ENCODE measurements at places on chromosomes 1 and 21.
A peak's percentile ranks its signal among the peaks of the same experiment; 100 is the strongest.

GRCh38 chr1:241817956-241818612 is 29.9 kb upstream of the EXO1 start:
- no peak for DNase-seq

GRCh38 chr1:59113876-59114457 is 182.9 kb upstream of the FGGY start:
- DNase-seq: no peak

DNA sequence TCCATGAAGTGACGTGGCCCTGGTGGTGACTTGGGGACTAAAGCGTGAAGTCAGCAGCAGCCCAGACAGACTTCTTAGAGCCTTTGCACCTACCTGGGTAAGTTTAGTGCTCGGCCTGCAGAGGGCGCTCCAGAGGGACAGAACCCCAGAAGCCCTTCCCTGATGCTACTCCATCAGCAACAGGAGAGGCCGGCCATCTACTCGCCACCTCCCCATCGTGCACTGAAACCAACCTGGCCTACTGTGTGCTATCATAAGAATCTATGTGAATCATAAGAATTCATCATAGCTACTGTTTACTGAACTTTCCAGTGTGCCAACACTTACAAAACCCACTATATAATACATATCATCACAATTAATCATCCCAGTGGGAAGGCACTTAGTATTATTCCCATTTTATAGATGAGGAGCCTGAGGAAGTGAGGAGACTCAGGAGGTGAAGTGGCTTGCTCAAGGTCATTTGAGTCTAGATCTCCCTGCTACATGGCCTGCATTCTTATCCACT is 7.9 kb upstream of the EDN2 start:
- peak; percentile 41 for DNase-seq

- no peak for DNase-seq
Observed at GRCh38 chr1:36968730-36969129, 65.6 kb downstream of the GRIK3 start.

GRCh38 chr1:163315773-163316374 is 5.9 kb upstream of the NUF2 start:
- peak; percentile 68 for DNase-seq

- DNase-seq: no peak
Observed at GRCh38 chr1:14928412-14928811, 225.1 kb upstream of the TMEM51 start.

DNA sequence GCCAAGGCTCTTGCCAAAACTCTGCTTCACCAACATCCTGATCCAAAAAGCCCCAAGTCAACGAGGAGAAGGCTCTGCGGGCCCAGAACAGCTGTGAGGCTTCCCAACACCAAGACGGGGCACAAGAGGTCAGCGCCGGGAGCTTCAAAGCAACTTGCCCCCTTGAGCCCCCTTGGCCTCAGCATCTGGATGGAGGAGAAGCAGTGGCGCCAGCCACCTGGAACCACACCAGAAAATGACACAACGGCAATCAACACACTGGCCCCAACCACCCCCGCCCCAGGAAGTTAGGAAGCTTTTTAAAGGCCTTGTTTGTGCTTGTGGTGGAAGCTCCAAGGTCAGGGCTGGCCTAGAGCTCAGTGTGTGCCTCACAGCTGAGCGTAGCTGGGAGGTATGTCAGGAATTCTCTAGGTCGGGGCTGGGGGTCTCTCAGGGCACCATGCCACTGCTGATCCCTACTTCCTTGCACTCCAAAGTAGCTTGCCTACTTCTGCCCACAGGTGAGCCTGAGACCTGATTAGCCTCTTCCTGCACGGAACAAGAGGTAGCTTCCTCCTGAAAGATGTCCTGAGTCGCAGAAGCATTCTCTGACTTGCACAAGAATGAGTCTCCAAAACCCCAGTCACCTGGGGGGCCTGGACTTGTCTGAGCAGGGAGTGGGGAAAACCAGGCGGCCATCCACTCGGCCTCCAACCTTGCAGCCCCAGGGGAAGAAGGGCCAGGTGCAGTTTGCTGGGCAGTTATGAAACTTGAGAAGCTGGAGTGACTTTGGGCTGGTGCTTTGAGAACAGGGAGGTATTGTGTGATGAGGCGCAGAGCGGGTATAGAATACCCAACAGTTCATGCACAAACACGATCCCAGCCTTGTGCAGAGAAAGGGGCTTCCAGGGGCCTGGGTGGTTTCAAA is 9.7 kb upstream of the SRP9 start:
- peak; percentile 49 for DNase-seq

DNA sequence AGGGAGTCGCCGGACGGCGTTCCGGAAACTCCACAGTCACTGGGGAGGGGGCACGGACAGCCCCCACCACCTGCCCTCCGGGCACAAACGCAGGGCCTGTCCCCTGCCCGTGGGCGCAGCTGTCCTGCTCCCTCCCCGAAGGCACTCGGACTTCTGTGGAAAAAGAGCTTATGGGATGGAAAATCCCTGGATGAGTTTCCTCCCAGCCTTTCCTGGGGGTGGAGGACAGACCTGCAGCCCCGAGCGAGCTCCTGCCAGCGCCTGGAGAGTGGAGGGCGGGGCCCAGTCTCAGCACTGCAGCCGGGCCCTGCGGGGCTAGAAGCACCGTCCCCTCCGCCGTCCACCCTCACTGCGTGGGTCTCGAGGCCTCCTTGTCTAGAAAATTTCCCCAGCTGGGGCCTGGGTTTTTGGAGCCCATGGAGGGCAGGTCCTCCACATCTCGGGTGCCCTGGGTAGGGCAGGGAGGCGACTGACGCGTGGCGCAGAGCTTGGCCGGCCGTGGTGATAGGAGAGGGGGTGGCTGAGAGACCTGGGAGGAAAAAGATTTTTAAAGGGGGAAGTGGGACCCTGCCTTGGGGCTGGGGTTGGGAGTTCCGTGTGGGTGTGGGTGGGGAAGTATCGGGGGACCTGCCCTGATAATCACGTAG is 6.4 kb upstream of the COL6A1 start:
- no peak for DNase-seq

DNA sequence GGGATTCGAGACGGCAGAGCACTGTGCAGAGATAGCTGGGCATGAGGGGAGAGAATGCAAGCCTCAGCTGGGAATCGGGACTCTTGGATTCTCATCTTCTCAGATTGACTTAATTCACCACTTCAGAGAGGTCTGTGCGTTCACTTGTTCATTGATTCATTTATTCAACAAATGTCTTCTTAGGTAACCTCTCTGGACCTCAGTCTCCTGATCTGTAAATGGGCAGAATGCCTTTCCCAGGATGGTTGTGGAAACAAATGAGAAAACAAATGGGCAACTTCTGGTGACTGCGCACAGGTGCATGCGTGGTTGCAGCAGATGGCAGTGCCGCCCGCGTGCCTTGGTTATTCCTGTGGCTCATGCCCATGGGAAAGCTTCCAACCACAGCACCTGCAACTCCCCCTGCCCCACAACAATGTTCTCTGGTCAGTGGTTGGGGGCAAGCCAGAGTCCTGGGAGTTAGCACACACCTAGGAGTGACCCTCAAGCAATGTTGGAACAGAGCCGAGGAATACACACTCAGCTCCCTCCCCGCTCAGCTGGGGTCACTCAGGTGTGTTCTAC is 110.1 kb upstream of the RUNX3 start:
- no peak for DNase-seq

DNA sequence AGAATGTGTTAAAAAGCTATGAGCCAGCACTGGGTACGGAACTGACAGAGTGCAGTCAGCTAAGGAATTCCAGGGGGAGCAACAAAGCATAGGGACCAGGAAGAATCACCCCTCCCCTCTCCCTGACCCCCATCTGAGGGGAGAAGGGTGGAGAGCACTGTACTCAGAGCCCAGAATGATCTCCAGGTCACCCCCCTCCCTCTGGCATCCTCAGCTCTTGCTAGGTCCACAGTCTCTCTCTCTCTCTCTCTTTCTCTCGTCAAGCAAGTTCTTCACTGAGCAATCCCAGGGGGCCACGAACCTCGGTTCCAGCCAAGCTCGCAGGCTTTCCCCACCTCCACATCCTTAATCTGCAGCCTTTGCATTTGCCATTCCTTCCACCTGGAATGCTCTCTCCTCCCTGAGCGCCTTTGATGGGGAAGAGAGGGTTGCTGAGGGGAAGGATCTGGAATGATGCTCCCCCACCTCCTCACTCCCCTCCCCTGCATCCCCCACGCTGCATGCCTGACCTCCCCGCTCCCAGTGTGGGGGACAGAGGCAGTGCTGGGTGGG is 6.7 kb upstream of the WASF2 start:
- no peak for DNase-seq

DNA sequence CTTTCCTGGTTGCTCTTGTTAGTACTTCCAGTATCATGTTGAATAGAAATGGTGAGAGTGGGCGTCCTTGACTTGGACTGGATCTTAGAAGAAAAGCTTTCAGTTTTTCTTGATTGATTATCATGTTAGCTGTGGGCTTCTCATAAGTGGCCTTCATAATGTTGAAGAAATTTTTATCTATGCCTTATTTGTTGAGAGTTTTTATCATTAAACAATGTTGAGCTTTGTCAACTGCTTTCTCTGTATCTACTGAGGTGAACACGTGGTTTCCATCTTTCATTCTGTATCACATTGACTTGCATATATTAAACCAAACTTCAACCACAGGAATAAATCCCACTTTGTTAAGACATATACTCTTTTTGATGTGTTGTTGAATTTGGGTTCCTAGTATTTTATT is 29.4 kb downstream of the PRKAB2 start:
- no peak for DNase-seq

All from dermis microvascular lymphatic vessel endothelial cell (primary cell).